PC-9 (cell line): ENCODE measurements at places on chromosomes 5 and 9. TPM values are rescaled to one million over a fixed set of nuclear protein-coding genes. Genes with fewer than 3 reads are reported as not detected.

Gene MAMDC2
- total RNA-seq = 1.7 and 2.7 TPM in 2 replicates

DNA sequence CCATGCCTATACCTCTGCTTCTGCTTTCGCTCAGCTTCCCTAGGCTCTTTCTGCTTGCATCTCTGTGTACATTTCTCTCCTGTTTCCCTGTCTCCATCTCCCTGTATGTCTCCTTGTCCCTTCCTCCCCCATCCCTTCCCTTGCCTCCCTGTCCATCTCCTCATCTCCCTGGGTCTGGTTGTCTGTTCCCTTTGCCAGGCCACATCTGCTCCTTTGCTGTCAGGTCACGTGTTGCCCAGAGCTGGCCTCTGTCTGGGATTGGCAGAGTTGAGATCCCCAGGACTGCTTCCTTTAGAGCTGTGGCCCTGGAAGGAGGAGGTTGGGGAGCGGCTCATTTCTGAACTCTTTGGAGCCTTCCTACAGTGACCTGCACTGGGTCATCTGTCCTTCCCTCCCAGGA lies 31.8 kb upstream of the PTGS1 start:
- DNase-seq = no peak
- H3K4me3 ChIP-seq = no peak overlapping the region
- no peaks in the 10 kb centered on the region for H3K36me3 ChIP-seq
- no peak overlapping the region for H3K27ac ChIP-seq

Gene TRUB2
- 47.6 and 62.1 TPM in 2 replicates for total RNA-seq

- peaks cover 25% of the 10 kb centered on the region; the same call in 1 of the 2 replicates for H3K27me3 ChIP-seq
- DNase-seq = no peak
- no peaks in the 10 kb centered on the region for H3K4me1 ChIP-seq
- H3K27ac ChIP-seq = no peak overlapping the region
Measured at GRCh38 chr5:35325836-35326235, 95.5 kb upstream of the PRLR start.

Gene ADAMTS6
- 1.4 and 2.1 TPM in 2 replicates for total RNA-seq

Gene UGT3A1
- not detected in 2 replicates for total RNA-seq

GRCh38 chr9:126860757-126861466 lies 473 bp downstream of the ZBTB34 start:
- H3K36me3 ChIP-seq = no peaks in the 10 kb centered on the region
- no peak for DNase-seq
- peaks cover 15% of the 10 kb centered on the region for H3K4me1 ChIP-seq
- peak overlapping the region; percentile 75 for H3K4me3 ChIP-seq
- no peaks in the 10 kb centered on the region for H3K27me3 ChIP-seq
- no peak overlapping the region for H3K27ac ChIP-seq

GRCh38 chr5:68729678-68730077 lies 364.1 kb upstream of the SLC30A5 start:
- no peaks in the 10 kb centered on the region for H3K36me3 ChIP-seq
- H3K27me3 ChIP-seq = no peaks in the 10 kb centered on the region
- DNase-seq = no peak
- no peak overlapping the region for H3K4me3 ChIP-seq

GRCh38 chr9:135159801-135160200 lies 72.3 kb downstream of the OLFM1 start:
- H3K27me3 ChIP-seq = peaks cover 84% of the 10 kb centered on the region
- no peak for DNase-seq
- H3K4me3 ChIP-seq = no peak overlapping the region
- H3K4me1 ChIP-seq = no peaks in the 10 kb centered on the region
- no peaks in the 10 kb centered on the region for H3K36me3 ChIP-seq
- H3K27ac ChIP-seq = no peak overlapping the region

Gene SEMA6A
- total RNA-seq = not detected in 2 replicates

DNA sequence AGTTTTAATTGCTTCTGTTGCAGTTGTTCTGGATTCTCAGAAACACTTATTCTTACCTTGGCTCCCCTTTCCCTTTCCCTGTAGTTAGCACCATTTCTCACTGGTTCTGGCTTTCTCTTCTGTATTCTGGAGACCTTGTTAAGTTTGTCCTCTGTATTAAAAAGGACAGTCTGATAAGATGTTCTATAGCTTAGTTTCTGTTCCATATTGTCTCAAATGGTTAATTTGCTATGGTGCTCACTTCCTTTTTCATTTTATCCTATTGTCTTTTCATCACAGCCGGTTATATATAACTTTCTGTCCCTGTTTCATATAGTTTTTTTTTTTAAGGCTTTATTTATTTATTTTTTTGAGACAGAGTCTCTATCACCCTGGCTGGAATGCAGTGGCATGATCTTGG lies 41.4 kb upstream of the KIAA1958 start:
- H3K4me3 ChIP-seq = no peak overlapping the region
- no peaks in the 10 kb centered on the region for H3K4me1 ChIP-seq
- no peak overlapping the region for H3K27ac ChIP-seq
- no peaks in the 10 kb centered on the region for H3K27me3 ChIP-seq

Gene NMUR2
- not detected in 2 replicates for total RNA-seq

GRCh38 chr5:134100283-134101091 lies 14.0 kb upstream of the TCF7 start:
- H3K4me3 ChIP-seq = no peak overlapping the region
- DNase-seq = no peak
- no peaks in the 10 kb centered on the region for H3K27me3 ChIP-seq
- no peak overlapping the region for H3K27ac ChIP-seq

Gene EGFLAM
- not detected in 2 replicates for total RNA-seq

- no peak for DNase-seq
- no peak overlapping the region for H3K4me3 ChIP-seq
- H3K27ac ChIP-seq = no peak overlapping the region
- H3K27me3 ChIP-seq = peaks cover 3% of the 10 kb centered on the region; the same call in 1 of the 2 replicates
Measured at GRCh38 chr5:156825688-156826087, 24.4 kb upstream of the PPP1R2B start.

DNA sequence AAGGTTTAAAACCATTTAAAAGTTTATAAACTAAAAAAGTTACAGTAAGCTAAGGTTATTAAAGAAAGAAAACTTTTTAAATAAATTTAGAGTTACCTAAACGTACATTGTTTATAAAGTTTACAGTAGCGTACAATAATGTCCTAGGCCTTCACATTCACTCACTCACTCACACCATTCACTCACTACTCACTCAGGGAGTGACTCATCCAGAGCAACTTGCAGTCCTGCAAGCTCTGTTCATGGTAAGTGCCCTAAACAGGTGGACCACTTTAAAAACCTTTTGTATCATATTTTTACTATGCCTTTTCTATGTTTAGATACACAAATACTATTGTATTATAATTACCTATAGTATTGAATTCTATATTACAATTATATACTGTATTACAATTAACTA lies 190.8 kb upstream of the RASA1 start:
- H3K4me1 ChIP-seq = peaks cover 21% of the 10 kb centered on the region
- no peak overlapping the region for H3K4me3 ChIP-seq
- H3K27ac ChIP-seq = no peak overlapping the region

- no peaks in the 10 kb centered on the region for H3K27me3 ChIP-seq
- no peaks in the 10 kb centered on the region for H3K4me1 ChIP-seq
- no peaks in the 10 kb centered on the region for H3K36me3 ChIP-seq
- no peak overlapping the region for H3K27ac ChIP-seq
- H3K4me3 ChIP-seq = no peak overlapping the region
Measured at GRCh38 chr9:72615931-72616330, 94.5 kb downstream of the TMC1 start.

- H3K4me3 ChIP-seq = no peak overlapping the region
- H3K27ac ChIP-seq = no peak overlapping the region
- no peaks in the 10 kb centered on the region for H3K4me1 ChIP-seq
- H3K36me3 ChIP-seq = no peaks in the 10 kb centered on the region
- no peak for DNase-seq
Measured at GRCh38 chr5:168773226-168773625, 194.1 kb upstream of the PANK3 start.

GRCh38 chr5:133827011-133827410 lies 141.4 kb downstream of the C5orf15 start:
- H3K4me1 ChIP-seq = peaks cover 23% of the 10 kb centered on the region
- H3K27me3 ChIP-seq = no peaks in the 10 kb centered on the region
- H3K4me3 ChIP-seq = no peak overlapping the region
- no peaks in the 10 kb centered on the region for H3K36me3 ChIP-seq
- H3K27ac ChIP-seq = no peak overlapping the region

DNA sequence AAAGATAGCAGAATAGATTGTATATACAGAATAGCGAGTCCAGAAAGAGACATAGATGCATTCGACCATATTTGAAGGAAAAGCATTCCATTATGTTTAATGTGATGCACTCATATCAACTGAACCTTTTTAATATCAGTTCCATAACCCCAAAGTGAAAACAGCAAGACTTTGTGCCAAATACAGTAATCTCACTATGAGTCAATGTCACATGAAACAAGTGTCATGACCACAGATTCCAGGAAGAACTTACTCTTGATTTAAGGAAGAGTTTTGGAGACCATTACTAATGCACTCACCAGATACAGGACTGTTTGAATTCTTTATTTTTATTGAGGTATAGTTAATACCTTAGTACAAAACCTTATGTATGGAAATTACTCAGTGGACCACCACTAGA lies 220.5 kb downstream of the SH3GL2 start:
- H3K4me1 ChIP-seq = no peaks in the 10 kb centered on the region
- no peak overlapping the region for H3K4me3 ChIP-seq
- no peaks in the 10 kb centered on the region for H3K36me3 ChIP-seq

- DNase-seq = no peak
- H3K36me3 ChIP-seq = no peaks in the 10 kb centered on the region
- H3K4me1 ChIP-seq = no peaks in the 10 kb centered on the region
- no peak overlapping the region for H3K27ac ChIP-seq
Measured at GRCh38 chr5:24643880-24644279, 898 bp downstream of the CDH10 start.

- peaks cover 47% of the 10 kb centered on the region for H3K27me3 ChIP-seq
- H3K4me3 ChIP-seq = no peak overlapping the region
- H3K36me3 ChIP-seq = no peaks in the 10 kb centered on the region
- DNase-seq = no peak
Measured at GRCh38 chr9:96048956-96049831, 173.7 kb downstream of the ERCC6L2 start.

Gene PHF24
- not detected in 2 replicates for total RNA-seq

GRCh38 chr5:59992206-59992605 lies 98.7 kb upstream of the PDE4D start:
- no peak for DNase-seq
- no peaks in the 10 kb centered on the region for H3K27me3 ChIP-seq

DNA sequence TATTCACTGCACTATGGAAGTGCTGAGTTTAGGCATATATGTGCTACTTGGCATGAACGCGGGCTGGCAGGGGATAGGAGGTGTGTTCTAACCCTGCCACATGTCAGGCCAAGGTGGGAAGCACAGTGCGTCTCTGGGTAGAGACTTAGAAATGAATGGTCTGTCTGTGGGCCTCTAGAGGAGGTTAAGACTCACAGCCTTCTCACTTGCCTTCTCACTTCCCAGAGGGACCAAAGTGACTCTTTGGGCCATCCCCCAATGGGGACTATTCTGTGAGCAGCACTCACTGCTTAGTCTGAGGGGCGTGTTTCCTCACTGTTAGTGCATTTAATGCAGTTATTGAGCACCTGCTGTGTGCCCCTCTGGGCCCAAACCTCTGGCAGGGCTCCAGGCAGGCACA lies 2.4 kb upstream of the PITX1 start:
- H3K4me1 ChIP-seq = peaks cover 17% of the 10 kb centered on the region
- DNase-seq = no peak
- no peak overlapping the region for H3K4me3 ChIP-seq
- H3K36me3 ChIP-seq = no peaks in the 10 kb centered on the region
- H3K27ac ChIP-seq = no peak overlapping the region
- H3K27me3 ChIP-seq = no peaks in the 10 kb centered on the region

DNA sequence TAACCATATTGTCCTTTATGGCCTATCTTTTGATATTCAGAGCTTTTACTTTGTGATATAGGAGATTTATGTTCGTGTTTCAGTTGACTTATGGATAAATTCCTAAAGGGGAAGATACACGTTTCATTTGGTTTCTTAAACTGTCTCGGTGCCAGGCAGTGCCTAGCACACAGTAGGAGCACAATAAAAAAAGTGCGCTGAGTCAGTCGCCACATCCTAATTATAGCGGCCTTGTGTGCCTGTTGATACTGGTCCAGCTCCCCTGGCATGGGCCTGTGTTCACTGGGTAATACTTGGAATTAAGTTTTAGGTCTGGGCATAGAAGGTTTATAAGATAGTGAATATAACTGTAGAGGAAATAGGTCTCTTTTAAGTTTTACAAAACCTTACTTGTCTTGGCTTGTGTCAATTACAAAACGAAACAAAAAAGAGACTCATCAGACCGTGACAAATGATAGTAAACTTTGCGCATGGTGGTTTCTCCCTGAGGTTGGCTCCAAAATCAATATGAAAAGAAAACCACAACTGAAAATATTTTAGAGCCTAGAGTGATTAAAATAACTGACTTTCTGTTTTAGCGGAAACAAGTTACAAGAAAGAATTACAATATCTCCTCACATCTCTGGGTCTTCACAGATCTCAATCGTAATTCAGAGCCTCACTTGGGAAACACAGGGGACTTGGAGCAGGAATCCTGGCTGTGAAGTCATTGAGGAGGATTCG lies 84.8 kb downstream of the MVB12B start:
- no peaks in the 10 kb centered on the region for H3K27me3 ChIP-seq
- no peak overlapping the region for H3K27ac ChIP-seq
- no peaks in the 10 kb centered on the region for H3K36me3 ChIP-seq
- no peak overlapping the region for H3K4me3 ChIP-seq
- DNase-seq = peak; percentile 26

DNA sequence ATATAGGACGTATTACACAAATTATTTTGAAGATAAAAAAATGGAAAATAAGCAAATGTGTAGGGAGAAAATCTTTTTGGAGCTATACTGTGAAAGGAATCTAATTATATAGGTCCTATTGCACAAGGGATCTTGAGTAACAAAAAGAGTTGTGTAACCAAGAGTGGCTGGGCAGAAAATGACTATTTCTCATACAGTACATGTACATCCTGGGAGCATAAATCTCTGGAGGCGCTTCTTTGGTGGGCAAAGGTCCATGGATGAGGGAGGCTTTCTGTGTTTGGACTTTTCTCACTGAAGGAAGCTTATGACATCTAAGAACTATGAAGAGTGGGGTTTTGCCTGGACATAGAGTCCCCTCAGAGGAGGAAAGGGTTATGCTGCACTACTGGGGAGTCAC lies 29.8 kb downstream of the ANKS6 start:
- H3K27me3 ChIP-seq = no peaks in the 10 kb centered on the region
- peaks cover 44% of the 10 kb centered on the region for H3K36me3 ChIP-seq
- H3K4me1 ChIP-seq = peaks cover 13% of the 10 kb centered on the region; the same call in 1 of the 2 replicates
- no peak overlapping the region for H3K4me3 ChIP-seq

DNA sequence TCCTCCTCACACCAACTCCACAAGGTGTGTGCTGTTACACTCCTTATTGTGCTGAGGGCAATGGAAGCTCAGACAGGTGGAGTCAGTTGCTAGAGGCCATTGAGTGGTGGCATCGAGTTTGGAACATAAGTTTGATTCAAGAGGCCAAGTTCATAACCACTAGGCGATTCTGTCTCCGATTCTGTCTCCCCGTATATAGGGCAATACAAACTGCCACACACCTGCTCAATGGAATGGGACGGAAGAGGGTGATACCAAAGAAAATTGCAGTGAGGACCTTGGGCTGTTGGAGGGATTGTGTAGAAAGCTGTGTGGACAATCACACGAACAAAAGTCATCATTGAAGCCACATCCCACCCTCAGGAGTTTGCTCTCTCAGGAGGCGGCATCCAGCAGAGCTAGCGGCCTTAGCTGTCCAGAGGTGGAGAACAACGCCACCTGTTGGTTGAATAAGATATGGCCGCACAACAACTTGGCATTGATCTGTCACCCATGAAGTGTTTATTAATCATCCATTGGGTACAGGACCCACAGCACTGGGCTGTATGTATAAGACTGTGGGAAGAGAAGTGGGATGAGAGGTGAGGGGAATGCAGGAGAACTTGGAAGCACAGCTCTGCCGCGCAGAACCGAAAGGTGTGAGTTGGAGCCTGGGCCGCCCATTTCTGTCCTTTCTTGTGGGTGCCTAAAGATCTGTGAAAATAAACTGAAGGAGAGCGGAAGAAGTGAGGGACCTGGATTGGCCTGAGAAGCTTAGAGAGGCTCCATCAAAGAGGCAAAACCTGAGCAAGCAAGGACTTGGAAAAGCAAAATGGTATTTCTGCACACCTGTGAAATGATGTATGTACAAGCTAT lies 16.1 kb upstream of the NEUROG1 start:
- H3K27ac ChIP-seq = no peak overlapping the region
- no peaks in the 10 kb centered on the region for H3K36me3 ChIP-seq
- no peak overlapping the region for H3K4me3 ChIP-seq
